ENCODE measurements at places on chromosomes 1 and 21.

- DNase-seq: no peak
Observed at GRCh38 chr1:183477986-183478781, 5.9 kb downstream of the SMG7 start.

GRCh38 chr21:23218667-23219066 lies 2220.5 kb downstream of the NCAM2 start:
- DNase-seq: no peak

DNA sequence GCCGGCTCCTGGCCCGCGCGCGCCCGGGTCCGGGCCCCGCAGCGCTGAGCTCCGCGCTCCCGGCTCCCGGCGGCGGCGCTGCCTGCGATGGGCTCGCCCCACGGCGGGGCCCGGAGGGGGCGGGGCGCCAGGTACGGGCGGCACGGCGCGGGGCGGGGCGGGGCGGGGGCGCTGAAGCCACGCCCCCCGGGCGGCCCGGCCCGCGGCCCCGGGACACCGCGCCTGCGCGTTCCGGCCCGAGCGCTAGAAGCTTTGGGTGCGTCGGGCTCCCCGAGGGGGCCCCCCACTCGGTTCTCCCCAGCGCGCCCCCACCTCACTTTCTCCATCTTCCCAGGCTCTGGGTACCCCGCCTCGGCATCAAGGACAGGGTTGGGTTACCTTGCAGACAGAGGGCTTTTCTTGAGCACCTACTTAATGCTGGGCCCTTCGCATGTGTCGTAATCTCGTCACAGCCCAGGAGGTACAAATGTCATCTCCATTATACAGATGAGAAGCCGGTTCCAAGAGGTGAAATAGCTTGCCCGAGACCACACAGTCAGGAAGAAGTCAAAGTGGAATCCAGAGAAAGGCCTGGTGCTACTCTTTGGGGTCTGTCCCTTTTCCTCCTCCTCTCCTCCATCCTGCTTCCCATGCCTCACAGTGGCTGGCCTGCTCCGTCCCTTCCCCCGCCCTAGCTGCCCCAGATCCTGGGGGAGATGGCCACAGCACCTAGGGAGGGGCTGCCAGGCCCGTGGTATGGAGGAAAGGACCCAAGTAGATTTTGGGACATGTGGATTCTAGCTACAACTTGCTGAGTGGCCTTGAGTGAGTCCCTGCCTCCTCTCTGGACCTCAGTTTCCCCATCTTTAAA lies 46.5 kb downstream of the RAP1GAP start:
- peak; percentile 45 for DNase-seq

- no peak for DNase-seq
Observed at GRCh38 chr21:46255166-46255565, 26.6 kb upstream of the LSS start.

DNA sequence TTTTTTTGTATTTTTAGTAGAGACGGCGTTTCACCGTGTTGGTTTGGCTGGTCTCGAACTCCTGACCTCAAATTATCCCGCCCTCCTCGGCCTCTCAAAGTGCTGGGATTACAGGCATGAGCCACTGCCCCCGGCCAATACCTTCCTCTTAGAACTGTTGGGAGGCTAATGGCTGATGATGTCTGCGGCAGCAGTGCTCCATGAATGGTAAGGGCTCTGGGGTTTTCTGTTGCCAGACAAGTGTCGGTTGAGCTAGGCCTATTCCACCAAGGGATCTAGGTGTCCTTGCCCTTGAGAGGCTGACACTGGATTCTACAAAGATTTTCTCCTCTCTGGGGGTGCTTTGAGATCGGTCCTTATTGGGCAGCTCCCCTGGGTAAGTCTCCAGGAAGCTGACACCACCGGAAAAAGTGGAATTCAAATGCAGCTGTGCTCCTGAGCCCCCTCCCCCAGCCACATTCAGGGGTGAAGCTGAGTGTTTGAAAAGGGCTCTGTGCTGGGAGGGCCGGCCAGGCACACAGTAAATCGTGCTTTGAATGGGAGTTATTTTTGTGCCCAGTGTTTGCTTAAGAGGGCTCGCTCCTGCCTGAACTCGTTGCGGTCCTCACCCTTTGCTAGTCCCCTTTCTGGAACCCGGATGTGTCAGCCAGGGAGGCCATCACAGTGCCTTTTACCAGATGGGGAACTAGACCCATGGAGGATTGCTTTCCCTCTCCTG lies 5.2 kb downstream of the SOX13 start:
- peak; percentile 34 for DNase-seq

DNA sequence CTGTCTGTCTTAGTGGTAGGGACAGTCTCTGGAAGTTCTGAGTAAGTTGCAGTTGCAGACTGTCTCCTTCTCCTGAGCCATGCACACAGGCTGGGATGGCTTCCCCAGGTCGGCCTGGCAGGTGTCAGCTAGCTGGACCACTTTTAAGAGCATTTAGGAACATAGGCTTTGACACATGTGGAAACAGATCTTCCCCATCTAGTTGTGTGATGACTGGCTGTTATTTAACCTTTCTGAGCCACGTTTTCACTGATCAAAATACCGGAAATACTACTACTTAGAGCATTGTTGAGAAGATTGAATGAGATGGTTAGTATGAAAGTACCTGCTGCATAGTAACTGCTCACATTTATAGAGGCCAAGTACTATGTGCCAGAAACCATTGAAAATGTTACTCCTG lies 6.2 kb upstream of the MAPKAPK2 start:
- no peak for DNase-seq

- no peak for DNase-seq
Observed at GRCh38 chr1:115219927-115220326, 118.1 kb downstream of the NGF start.

DNA sequence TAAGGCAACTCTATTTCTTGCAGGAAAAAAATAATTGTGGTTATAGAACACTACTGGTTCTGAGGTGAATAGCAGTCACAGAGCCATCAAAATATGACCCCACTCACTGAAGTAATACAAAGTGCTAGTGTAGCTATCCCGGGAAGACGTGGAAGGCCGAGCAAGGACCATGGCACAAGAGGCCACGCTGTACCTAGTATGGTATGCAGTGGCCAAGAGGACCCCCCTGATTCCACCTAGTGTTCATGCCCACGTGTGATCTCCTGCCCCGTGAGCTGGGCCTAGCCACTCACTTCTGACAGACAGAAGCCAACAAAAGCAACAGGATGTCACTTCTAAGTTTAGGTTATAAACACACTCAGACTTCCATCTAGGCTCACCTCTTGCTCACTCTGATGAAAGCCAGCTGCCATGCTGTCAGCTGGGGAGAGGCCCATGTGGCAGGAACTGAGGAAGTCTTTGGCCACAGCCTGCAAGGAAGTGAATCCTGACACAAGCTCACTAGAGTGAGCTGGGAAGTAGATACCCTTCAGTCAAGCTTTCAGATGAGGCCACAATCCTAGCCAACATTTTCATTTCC lies 21.7 kb upstream of the LSS start:
- no peak for DNase-seq

DNA sequence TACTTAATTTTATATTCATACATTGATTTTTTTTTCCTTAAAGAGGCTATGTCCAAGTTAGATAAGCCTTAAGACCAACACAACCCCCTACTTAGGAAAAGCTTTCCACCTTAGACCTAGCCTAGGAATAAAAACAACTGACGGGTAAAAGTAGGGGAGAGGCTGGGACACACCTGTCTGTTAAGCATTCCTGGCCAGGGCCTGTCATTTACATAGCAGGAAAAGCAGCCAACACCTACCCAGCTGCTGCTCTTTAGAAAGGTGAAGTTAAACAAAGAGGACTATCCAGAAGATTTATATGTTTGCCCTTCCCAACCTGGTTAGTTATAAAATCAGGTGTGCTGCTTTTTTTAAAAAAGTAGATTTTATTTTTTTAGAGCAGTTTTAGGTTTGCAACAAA lies 29.1 kb upstream of the SAMD13 start:
- no peak for DNase-seq

GRCh38 chr1:17668624-17669175 lies 86.4 kb upstream of the ACTL8 start:
- DNase-seq: no peak

DNA sequence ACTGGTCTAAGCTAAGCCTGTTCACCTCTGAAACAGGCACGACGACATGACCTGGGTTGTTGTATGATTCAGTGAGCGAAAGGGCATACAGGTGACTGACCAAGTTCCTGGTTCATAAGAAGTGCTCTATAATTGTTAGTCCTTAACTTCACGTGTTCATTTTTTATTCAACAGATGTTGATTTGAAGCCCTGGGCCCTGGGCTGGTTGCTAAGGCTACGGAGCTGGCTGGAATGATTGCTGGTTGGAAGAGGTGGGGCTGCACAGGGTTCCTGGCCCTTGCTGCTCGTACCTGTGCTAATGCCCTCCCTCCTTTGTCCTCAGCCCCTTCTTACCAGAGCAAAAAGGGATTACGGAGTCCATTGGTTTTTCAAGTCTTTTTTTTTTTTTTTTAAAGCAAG lies 111.3 kb upstream of the CSF3R start:
- DNase-seq: no peak

GRCh38 chr1:116825207-116825719 lies 71.0 kb downstream of the CD2 start:
- no peak for DNase-seq

DNA sequence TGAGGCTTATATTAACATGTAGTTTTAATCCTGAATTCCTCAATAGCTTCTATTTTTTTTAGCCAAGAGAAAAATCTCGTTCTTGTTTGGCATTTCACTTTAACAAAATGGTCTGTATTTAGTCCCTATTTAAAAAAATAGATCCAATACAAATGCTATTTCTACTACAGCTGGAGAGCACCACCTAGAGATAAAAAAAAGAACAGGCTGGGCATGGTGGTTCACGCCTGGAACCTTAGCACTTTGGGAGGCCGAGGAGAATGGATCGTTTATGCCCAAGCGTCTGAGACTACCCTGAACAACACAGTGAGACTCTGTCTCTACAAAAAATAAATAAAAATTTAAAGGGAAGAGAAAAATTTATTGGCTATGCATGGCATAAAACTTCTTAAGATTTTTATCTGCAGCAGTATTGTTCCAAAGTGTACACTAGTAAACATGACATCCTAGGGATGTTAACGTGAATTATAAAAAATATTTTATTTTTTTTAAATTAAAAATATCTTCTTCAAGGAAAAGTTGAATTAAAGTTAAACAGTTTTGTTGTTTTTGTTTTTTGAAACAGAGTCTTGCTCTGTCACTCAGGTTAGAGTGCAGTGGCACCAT lies 4.4 kb downstream of the ST7L start:
- DNase-seq: no peak

GRCh38 chr21:24339406-24339805 lies 1267.9 kb downstream of the MRPL39 start:
- no peak for DNase-seq

- DNase-seq: no peak
Observed at GRCh38 chr1:79903321-79903720, 896.8 kb upstream of the ADGRL4 start.

DNA sequence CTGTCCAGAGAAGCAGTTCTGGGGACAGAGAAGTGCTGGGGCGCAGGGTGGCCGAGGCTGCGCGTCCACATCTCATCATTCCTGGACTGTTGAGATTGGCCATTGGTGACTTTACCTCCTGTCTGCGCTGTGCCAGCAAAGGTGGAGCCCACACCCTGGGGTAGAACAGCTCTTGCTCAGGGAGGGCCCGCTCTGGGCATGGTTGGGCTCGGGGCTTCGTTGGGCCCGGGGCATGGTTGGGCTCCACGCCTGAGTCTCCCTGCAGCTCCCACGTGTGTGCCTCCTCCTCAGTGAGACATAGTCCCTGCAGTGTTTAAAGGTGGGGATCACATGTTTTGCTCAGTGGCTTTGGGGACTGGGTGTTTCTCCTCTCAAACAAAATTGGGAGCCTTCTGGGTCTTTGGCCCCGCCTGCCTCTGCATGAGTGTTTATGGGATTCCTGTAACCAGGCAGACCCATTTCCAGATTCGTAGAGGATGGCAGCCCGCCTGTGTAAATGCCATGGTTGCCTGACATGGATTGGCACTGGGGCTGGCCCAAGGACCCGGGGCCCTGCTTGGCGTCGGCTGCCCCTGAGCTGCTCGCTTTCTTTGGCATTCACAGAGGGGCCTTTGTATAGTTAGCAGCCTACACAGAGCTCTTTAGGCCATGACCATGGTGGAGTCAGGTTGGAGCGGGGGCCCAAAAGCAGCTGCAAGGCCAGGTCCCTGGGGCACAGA lies 104.6 kb downstream of the TLR5 start:
- no peak for DNase-seq

DNA sequence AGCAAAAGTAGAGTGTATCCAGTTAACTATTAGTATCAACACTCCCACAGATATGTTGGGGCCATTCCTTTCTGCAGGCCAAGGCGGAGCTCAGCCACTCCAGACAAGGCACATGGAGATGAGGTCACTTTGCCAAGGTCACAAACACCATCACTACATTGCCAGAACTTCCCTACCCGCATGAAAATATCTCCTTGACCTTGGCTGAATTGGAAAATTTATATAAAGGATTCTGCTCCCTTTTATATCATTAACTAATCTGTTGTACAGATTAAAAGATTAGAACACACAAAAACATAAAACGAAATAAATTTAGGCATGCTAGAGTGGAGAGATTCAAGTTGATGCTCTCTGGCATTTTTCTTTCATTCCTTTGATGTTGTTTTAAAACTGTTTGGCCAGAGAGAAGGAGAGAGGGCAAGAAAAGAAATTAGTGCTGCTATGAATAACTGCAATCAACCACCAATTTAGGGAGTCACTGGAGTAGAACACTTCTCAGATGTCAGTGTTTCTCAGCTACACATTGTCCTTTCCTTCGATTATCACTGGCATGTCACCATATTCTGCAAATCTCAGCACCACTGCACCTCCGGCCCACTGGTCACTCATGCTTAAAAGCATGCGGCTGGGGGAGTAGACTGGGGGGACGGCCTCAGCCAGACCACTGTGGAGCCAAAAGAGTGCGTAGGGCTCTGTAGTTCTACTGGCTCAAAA lies 78.7 kb upstream of the ATP1B1 start:
- no peak for DNase-seq

DNA sequence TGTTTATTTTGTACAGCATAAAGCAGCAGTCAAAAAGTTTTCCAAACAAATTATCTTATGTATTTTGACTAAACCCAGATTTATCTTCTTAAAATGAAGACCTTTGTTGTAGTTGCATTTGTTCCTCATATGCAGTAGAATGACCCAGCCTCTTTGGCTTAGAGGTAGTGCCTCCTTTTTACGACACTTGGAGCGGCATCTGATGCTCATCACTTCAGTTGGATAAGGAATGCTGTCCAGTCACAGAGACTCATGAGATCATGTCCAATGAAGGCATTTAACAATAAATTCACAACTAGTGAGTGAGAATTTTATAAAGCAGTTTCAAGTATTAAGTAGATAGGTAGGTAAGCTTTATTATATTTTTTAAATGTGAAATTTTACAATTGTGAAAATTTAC lies 35.2 kb downstream of the PTPRC start:
- no peak for DNase-seq

- DNase-seq: no peak
Observed at GRCh38 chr21:25323356-25323949, 283.8 kb downstream of the MRPL39 start.

GRCh38 chr1:54459726-54460191 lies 53.6 kb upstream of the SSBP3 start:
- DNase-seq: no peak

- DNase-seq: no peak
Observed at GRCh38 chr1:87515781-87516180, 187.1 kb downstream of the LMO4 start.

DNA sequence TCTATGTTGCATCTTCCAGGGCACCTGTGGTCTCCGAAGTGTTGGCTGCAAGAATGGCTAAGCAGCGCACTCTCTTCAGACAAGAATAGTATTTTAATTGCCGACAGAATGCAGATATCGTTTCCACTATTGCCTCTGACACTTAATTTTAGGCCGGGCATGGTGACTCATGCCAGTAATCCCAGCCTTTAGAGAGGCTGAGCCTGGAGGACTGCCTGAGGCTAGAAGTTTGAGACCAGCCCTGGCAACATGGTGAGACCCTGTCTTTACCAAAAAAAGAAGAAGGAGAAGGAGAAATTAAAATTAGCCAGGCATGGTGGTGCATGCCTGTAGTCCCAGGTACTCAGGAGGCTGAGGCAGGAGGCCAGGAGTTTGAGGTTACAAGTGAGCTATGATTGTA lies 306.9 kb downstream of the KIF26B start:
- DNase-seq: no peak
